Osteocyte (in vitro differentiated cells): ENCODE measurements at places on chromosomes 1 and 21.

DNA sequence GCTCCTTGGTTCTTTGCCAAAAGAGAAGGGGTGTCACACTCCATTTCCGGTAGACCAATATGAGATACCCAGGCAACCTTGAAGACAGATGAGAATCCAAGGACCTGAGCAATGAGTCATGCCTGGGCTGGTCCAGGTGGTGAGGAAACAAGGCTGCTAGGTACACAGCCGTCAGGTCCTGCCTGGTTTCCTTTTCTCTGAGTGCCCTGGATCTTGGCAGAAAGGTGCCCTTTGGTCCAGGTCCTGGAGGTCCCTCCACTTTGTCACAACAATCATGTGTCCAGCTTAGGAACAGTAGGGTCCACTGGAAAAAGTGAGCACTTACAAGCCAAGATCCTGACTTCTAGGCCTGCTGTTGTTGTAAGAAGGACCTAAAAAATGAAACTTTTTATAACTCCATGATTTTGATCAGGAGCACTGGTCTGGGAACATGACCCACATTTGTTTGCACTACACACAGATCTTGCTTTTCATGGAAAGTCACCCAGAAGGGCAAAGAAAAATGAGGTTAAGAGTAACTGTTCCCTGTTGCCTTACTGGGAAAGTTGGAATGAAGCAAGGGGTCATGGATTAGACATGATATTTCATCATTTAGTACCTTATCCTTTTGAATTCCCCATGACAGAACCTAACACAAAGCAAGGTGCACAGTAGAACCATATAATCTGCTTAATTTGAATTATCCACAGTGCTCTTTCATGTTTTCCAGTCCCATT lies 94.7 kb downstream of the PAPPA2 start:
- no peak for DNase-seq

- no peak for DNase-seq
Observed at GRCh38 chr1:6427441-6428390, 3.1 kb downstream of the ESPN start.

GRCh38 chr1:57713501-57713900 lies 289.6 kb upstream of the DAB1 start:
- no peak for DNase-seq

DNA sequence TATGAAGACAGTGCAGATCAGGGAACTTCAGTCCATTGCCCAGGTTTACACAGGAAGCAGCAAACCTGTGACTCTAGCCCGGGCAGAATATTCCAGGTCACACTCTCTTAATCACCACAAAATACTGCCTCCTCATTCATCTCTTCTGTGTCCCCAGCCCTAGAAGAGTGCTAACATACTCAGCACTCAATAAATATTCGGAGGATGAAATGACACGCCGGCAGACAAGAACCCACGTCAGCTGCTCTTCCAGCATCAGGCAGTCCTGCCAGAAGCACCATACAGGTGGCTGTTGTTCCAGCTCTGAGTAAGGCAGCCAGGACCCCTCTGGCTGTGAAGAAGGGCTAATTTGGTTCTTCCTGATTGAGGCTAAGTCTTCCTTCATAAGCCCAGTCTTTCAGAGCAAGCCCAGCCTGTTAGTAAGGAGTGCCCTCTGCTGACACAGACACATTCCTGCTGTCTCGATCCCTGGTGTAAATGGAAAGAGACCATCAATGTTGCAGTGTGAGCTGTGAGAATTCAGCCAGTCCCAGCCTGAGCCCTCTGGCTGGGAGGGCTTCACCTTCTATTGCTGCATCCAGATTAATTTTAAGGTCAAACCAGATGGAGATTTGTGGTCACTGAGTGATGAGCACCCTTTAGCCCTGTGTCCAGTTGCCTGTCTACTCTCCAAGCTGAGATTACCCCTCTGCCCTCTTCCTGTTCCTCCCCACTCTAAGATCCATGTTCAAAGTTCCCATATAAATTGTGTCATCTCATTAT lies 45.0 kb upstream of the KIRREL1 start:
- no peak for DNase-seq
